ENCODE measurements at places on chromosomes 4 and X. TPM values are rescaled to one million over a fixed set of nuclear protein-coding genes. Genes with fewer than 3 reads are reported as not detected.

DNA sequence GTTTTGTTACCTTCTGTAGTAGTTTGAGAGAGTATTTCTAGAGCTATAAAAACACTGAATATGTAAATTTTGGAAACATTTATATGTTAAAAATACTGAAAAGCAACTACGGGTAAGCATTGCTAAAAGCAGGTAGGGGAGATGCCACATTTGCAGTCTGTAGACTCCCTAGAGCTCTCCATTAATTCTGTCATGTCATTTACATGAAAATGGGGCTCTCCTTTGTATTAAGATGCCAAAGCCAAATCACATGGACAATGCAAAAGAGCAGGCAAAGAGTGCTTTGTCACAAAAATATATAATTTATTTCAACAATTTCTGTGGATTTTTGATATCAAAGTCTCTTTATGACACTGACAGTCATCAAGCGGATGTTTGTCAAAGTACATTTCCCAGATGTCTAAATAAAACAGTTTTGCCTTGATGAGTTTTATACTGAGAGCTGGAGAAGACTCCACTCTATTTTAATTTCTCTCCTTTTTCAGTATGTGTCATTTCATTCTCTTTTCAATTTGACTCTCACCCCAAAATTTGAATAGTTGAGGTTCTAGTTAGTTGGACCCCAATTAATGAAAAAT, 51.8 kb downstream of the LDB2 start:
- DNase-seq: no peak

The GIMD1 gene
- not detected for total RNA-seq

DNA sequence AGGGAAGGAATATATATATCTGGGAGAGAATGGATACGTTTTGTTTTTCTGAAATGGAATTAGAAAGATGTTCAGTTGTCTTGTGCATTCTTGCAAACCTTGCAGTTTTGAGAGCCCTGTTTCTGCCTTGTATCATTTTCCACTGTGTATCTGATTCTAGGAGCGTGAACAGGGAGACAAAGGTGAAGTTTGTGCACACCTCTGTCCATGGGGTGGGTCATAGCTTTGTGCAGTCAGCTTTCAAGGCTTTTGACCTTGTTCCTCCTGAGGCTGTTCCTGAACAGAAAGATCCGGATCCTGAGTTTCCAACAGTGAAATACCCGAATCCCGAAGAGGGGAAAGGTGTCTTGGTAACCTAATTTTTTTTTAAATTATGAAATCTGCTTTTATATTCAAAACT, 17.7 kb downstream of the PGM2 start:
- no peak for DNase-seq

The TMEM187 gene
- total RNA-seq: 6.2 TPM

- DNase-seq: no peak
Observed at GRCh38 chr4:137980641-137981040, 261.5 kb downstream of the SLC7A11 start.

DNA sequence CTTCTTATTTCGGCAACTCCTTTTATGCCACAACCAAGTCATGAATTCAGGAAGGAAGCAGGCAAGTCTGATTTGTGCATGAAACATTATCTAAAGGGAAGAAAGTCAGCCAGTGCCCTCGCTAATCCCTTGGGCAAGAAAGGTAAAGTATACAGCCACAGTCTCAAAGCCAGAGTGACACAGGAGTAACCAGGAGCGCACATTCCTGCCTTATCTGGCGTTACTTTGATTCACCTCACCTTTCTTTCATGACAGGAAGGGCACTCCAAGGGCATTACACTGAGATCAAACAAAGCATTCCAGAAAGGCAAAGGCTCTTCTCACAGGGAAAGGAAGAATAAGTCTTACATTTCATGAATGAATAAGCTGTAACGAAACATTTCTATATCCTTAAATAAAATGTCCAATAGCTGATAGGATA, 38.8 kb downstream of the FAT1 start:
- no peak for DNase-seq

DNA sequence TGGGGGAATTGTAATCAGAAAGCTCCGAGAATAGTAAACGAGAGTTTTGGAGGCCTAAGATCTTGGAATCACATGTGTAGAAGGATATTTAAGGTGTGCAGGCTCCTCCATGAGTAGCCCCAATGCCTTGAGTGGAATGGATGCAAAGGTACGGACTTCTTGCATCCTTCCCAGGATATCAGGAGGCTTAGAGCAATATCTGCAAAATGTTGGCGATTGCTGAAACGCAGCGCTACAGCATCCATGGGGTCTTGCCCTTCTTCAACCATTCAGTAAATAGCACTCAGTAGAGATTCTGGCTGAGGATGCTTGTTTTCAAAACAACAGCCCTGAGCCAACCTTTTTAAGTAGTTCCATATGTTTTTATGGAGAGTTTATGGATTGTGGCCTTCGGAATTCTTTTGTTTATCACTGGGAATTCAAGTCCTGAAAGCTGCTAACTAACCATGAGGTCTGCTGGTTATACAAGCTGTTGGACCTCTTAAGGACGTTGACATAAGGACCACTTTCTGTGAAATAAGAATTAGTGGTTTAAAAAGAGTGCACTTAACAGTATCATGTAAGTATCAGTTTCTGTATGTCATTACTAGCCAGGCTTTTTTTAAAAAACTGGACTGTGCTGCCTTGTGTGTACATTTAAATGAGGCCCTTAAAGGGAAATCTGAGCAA, 228.8 kb upstream of the PGRMC2 start:
- DNase-seq: no peak

The PRRG1 gene
- 17.1 TPM for total RNA-seq

The BTC gene
- 2.1 TPM for total RNA-seq
